ENCODE measurements at places on chromosomes 7 and 10. TPM values are rescaled to one million over a fixed set of nuclear protein-coding genes. Genes with fewer than 3 reads are reported as not detected.

The PDZD8 gene
- 27.8 TPM for total RNA-seq

The EFCAB10 gene
- total RNA-seq, result 3.2 TPM

The TMEM26 gene
- total RNA-seq, result 0.33 TPM

The AVPI1 gene
- 110 TPM for total RNA-seq

The TMEM236 gene
- 0.08 TPM for total RNA-seq

The CH25H gene
- total RNA-seq, result not detected

The EPO gene
- not detected for total RNA-seq

The LRRC18 gene
- total RNA-seq, result not detected

The GNG11 gene
- 33.6 TPM for total RNA-seq

The IDI2 gene
- not detected for total RNA-seq

The OR2A5 gene
- total RNA-seq, result not detected

The TCF7L2 gene
- total RNA-seq, result 24.3 TPM

The ANXA7 gene
- 114 TPM for total RNA-seq

The FFAR4 gene
- total RNA-seq, result 0.31 TPM

The TRIM50 gene
- total RNA-seq, result not detected

The NEBL gene
- total RNA-seq, result 2.7 TPM
